Chondrocyte (in vitro differentiated cells): ENCODE measurements at places on chromosomes 7 and 10.

- H3K4me1 ChIP-seq = no peaks in the 10 kb centered on the region
- no peak for DNase-seq
- peaks cover 13% of the 10 kb centered on the region for H3K36me3 ChIP-seq
- no peak overlapping the region for H3K4me3 ChIP-seq
These were observed 85.1 kb downstream of the WDR37 start for GRCh38 chr10:1141261-1141660.

DNA sequence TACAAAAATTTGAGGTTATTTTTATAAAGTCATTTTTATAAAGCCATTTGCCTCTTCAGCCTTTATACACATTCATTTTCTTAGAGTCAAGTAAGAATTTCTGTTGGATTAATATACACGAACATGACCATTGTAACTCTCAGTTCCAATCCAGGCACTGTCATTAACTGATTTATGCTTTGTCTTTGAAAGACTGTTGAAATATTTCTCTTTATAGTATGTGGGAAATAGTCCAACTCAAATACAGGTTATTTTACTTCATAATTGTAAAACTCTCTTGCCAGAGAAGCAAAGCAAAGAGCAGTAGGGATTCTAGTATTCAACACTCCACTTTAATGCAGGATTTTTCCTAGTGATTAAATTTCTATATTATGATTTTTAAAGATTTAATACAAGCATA, 36.5 kb upstream of the PAPSS2 start:
- no peak overlapping the region for H3K27ac ChIP-seq
- no peak for DNase-seq
- no peaks in the 10 kb centered on the region for H3K36me3 ChIP-seq
- no peak overlapping the region for H3K4me3 ChIP-seq
- no peaks in the 10 kb centered on the region for H3K27me3 ChIP-seq

DNA sequence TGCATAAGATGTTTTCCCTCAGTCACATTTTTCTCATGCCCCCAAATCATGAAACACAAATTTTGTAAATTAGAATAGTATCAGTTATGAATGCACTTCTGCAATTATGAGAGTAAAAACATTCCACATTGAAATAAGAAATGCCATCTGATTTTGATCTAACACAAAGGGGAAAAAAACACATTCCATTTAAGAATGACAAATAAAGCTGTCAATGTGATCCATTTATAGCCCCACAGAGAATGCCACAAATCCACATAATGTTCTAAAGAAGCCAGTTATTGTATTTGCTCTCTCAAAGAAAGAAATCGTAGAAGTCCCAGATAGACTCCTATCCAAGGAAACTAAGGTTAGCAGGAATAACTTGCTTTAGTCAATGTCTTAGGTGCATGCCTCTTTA, 48.7 kb upstream of the RHOBTB1 start:
- no peaks in the 10 kb centered on the region for H3K27me3 ChIP-seq
- H3K27ac ChIP-seq = no peak overlapping the region
- no peaks in the 10 kb centered on the region for H3K36me3 ChIP-seq
- no peak overlapping the region for H3K4me3 ChIP-seq

- no peak for DNase-seq
- H3K4me3 ChIP-seq = no peak overlapping the region
- peaks cover 52% of the 10 kb centered on the region for H3K4me1 ChIP-seq
- no peaks in the 10 kb centered on the region for H3K27me3 ChIP-seq
- no peak overlapping the region for H3K27ac ChIP-seq
These were observed 32.8 kb downstream of the SLC26A4 start for GRCh38 chr7:107693396-107693795.
